ENCODE measurements at places on chromosomes 6 and 20.
A peak's percentile ranks its signal among the peaks of the same experiment; 100 is the strongest.

- peak; percentile 33 for DNase-seq
These were observed 46.6 kb downstream of the MOXD1 start for GRCh38 chr6:132354517-132355167.

GRCh38 chr20:62321521-62321948 lies 18.7 kb downstream of the ADRM1 start:
- DNase-seq: no peak

GRCh38 chr6:110874880-110875547 lies 429 bp downstream of the AMD1 start:
- peak; percentile 63 for DNase-seq

GRCh38 chr6:139940741-139941729 lies 566.6 kb upstream of the CITED2 start:
- no peak for DNase-seq

DNA sequence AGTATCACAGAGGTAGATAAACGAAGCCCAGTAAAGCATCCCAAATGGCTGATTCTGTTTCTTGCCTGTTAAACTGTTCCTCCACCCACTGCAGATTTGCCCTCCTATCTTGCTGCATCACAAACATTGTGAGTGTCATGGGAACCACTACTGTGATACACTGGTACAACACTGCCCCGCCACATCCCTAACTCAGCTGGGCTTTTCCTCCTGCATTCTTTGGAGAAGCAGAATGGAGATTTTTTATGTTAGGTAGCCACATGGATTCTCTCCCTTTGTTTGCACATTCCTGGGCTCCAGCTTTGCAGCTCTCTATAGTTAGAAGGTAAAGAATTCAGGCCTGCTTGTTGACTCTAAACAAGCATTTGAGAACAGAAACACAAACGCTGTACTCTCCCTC lies 234.1 kb downstream of the TMEM242 start:
- no peak for DNase-seq

- no peak for DNase-seq
These were observed 80.5 kb upstream of the SGK1 start for GRCh38 chr6:134398453-134398852.

- DNase-seq: no peak
These were observed 18.0 kb upstream of the MAFB start for GRCh38 chr20:40706977-40707582.

GRCh38 chr6:87965806-87966205 lies 81.8 kb upstream of the SPACA1 start:
- no peak for DNase-seq

DNA sequence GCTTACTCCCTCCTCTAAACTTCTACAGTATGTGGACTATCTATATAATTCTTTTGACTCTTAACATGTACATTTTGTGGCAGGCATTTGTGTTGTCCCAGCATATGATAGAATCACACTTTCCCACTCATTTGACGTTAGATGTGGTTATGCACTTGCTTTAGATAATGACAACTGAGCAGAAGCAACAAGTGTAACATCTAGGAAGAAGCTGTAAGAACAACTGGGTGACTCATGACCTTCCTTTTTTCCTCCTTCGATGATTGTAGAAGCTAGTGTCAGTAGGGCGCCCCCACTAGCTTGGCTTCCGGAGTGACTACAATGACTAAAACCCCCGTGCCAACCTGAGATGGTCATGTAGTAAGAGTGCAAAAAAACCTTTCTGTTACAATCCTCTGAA lies 74.6 kb upstream of the CEP85L start:
- DNase-seq: no peak

DNA sequence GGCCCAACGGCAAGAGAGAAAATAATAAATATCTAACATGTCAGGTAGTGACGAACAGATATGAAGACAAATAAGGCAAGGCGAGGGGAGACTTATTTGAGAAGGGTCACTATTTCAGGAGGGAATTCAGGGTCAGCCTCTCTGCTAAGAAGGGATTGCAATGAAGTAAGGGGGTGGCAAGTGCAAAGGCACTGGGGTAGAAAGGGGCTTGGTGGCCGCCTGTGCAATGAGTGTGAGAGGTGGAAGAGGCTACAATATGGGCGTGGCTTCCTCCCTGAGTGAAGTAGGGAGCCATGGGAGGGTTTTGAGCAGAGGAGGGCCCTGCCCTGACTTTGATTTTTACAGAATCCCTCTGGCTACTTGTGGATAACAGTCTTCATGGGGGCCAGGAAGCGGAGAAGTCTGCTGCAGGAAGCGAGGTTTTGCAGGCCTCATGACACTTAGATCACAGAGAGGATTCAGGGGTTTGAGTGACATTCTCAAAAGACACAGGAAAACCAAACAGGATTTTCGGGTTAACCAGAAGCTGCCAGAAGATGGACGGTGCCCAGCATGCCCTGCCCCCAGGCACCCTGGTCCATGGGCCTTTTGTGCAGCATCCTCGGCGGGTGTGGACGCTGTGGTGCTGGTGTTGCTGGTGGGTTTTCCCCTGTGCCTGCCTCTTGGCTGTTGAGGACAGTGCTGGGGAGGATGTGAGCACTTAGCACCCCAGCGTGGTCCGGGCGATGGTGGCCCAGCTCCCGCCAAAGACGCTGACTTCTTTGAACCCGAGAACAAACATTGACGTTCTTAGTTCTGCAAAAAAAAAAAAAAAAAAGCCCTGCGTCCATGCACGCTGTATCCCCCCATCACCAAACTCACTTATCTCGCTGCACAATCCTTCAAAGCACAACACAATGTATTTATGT lies 124.2 kb upstream of the PTPN1 start:
- DNase-seq: no peak

Measured in adrenal gland (tissue), 19 donors.